Stimulated activated CD8-positive, alpha-beta memory T cell treated with anti-CD3 and anti-CD28 coated beads, Interleukin-4, amount 100 ng/mL, for 1 hour (primary cell): ENCODE measurements at places on chromosomes 3 and 15.

DNA sequence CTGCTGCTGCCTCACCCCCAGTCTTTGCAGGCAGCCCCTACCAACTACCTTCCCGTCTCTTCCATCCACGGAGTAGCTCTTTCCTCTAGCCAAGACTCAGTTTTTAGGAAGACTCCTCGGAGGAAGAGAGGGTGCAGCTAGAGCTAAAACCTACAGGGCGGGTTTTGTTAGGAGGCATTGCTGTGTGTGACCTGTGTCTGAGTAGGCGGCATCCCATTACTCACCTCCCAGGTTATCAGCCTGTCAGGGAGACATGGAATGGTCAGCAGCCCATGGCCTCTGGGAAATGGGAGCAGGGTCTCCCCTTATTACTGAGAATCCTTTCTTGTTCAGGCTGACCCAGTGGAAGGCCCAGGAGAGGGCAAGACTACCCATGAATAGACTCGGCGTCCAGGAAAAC, 43.8 kb upstream of the FGD5 start:
- no peak for DNase-seq

DNA sequence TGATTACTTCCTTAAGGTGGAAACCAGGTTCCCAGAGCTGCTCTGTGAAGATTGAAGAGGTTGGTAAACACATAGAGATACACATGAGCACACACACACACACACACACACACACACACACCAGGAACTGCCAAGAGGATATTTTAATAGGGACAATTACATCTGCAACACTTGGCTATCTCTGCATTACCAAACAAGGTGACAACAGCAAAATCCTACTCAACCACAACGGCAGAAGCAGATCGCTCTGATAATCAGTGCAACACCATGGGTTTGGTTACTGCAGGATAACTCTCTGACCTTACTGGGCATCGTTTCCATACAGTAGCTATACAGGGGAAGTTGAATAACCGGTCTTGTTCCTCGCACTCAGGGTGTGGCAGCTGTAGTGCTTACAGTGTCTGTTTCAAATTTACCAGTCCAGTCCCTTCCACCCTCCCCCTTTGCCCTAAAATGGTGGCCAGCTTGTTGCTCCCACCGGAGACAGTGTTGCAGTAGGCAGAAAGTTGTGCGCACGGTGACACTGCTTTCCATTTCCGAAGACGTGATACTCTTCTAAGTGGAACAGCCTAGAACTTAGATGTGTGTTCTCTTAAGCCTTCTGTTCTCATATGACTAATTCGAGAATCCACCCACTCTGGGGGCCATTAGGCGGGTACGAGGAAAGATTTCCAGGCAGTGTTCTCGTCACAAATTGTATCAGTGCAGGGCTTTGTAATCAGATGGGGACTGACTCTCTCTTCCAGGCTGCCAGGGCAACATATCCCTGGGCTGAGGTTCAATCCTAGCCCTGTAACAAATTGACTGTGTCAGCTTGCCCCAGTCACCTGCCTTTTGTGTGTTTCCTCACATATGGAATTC, 176.2 kb downstream of the P3H2 start:
- DNase-seq = no peak

DNA sequence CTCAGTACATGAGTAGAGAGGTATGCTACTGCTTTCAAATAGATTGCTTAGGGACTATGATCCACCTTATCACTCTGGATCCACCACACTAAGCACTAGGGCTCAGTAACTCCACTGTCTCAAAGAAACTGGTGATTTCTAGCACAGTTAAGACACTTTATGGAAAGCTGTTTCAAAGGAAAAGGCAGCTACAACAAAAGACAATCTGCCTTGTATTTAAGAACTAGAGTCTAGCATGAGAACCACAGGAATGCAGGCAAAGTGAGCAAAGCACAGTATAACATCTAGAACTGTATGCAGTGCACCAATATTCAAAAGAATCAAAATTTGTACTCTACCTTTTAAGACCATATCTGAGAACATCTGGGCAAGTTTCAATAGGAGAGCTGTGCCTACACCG, 17.9 kb downstream of the TFRC start:
- no peak for DNase-seq

DNA sequence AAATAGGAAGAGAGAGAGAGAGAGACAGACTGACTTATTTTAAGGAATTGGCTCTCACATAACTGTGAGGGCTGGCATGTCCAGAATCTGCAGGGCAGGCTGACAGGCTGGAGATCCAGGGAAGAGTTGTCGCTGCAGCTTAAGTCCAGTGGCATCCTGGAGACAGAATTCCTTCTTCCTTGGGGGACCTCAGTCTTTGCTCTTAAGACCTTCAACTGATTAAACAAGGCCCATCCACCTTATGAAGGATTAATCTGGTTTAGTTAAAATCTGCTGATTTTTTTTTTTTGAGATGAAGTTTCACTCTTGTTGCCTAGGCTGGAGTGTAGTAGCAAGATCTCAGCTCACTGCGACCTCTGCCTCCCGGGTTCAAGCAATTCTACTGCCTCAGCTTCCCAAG, 128.0 kb upstream of the ALDH1A3 start:
- no peak for DNase-seq

DNA sequence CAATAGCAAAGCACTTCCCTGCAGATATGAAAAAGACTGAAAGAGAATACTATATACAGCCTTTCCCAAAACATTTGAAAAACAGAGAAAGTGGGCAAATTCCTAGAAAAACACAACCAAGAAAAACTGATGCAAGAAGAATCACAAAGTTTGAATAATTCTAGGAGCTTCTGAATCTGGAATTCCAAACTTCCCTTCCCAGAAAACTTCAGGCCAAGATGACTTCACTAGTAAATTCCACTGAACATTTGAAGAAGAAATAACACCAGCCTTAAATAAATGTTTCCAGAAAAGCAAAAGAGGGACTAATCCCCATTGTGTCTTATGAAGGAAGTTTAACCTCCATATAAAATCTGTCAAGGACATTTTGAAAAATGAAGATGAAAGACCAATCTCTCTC, 15.8 kb upstream of the NSMCE3 start:
- DNase-seq = no peak

DNA sequence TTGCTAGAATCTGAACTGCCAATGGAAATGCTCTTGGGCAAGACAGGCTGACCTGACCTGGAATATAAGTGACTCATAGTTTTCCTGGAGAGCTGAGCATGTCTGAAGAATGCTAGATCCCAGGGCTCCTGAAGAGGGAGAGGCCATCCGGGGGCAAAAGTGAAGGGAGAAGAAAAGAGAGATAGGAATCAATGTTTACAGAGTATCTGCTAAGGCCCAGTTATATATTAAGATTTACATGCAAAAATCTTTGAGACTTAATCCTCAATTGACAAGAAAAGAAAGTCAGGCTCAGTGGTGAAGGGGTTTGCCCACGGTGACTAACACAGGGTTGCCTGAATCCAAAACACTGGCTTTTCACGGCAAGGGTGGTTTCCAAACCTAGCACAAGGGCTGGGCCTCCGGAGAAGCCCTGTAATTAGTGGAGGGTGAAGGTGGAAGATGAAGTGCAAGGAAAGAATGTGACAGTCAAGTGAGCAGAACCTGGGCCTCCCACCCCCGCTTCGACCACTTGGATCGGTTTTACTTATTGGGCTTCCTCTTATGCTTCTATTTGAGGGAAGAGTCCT, 91.7 kb upstream of the FGF12 start:
- no peak for DNase-seq

GRCh38 chr3:79604681-79605080, 163.1 kb downstream of the ROBO1 start:
- no peak for DNase-seq
